ENCODE measurements at places on chromosomes 6 and 20. TPM values are rescaled to one million over a fixed set of nuclear protein-coding genes. Genes with fewer than 3 reads are reported as not detected.
A peak's percentile ranks its signal among the peaks of the same experiment; 100 is the strongest.

The GINS1 gene
- total RNA-seq, result 0.25 TPM

The NRSN1 gene
- total RNA-seq, result not detected

- DNase-seq, result no peak
These were observed 4.0 kb downstream of the NT5DC1 start for GRCh38 chr6:116104636-116105035.

DNA sequence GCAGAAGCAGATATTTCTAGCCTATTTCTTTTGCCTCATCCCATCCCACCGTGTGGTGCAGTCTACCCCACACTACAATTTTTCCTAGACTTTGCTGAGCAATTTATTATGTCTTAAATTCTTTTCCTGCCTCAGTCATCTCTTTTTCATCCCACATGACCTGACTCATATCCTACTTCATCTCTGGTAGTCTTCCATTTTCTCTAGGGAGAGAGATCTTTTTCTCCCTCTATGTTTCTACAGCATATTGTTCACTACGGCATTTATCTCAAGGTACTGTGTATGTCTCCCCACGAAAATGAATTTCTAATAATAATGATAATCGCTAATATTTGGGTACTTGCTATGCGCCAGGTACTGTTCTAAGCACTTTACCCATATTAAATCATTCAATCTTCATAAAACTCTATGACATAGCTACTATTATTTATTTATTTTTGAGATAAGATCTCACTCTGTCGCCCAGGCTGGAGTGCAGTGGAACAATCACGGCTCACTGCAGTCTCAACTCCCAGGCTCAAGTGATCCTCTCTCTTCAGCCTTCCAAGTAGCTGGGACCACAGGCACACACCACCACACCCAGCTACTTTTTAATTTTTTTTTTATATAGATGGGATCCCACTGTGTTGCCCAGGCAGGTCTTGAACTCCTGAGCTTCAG, 15.6 kb downstream of the PDSS2 start:
- DNase-seq, result no peak

GRCh38 chr20:46307139-46307998, 929 bp downstream of the CDH22 start:
- DNase-seq, result peak; percentile 52

Measured in liver (tissue), 10 donors.